ENCODE measurements at places on chromosomes 6 and 20.

DNA sequence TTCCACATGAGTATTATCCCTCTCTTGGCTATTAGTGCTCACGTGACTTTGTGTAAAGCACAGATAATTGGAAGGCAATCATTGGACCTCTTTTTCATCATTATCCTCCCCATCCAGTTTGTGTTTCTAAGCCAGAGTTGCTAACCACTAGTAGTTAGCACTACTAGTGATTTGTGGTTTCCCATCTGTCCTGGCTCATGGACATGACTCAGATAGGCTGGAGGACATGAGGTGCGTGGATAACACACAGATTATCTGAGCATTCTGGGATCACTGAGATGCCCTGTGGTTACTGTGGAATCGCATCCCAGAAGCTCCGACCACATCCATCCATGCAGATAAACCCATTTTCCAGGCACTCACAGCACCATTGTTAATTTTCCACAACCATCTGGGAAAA, 123.8 kb upstream of the NAA20 start:
- peak; percentile 38 for DNase-seq

DNA sequence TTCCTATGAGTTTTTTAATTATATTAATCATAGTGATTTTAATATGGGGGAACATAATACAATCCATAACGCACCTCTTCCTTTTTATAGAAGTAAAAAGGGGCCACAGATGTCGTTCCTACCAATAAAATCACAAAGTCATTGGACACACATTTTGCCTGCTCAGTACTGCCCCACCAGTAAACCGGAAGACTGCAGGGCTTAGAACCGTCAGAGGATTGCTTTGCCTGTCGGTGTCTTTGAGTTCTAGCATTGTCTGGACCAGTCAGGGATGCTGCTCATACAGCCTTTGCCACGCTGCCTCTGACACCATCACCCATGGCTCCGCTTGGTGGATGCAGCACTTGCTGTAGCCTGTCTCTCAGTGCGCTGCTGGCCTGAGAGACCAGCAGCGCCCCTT, 853.6 kb downstream of the C6orf118 start:
- no peak for DNase-seq

GRCh38 chr6:157323966-157324300, 614 bp upstream of the TMEM242 start:
- peak; percentile 89 for DNase-seq

DNA sequence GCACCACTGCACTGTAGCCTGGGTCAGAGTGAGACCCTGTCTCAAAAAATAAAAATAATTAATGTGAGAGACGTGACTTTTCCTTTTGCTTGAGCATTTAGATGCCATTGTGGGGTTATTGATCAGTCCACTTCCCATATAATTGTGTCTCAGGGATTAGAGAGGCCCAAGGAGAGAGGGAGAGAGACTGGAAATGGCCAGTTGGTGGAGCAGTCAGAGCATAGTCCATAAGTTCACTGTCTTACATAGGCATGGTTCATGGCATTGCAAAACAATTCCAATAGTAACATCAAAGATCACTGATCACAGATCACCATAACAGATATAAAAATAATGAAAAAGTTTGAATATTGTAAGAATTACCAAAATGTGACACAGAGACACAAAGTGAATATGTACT, 15.2 kb upstream of the SDHAF4 start:
- no peak for DNase-seq

DNA sequence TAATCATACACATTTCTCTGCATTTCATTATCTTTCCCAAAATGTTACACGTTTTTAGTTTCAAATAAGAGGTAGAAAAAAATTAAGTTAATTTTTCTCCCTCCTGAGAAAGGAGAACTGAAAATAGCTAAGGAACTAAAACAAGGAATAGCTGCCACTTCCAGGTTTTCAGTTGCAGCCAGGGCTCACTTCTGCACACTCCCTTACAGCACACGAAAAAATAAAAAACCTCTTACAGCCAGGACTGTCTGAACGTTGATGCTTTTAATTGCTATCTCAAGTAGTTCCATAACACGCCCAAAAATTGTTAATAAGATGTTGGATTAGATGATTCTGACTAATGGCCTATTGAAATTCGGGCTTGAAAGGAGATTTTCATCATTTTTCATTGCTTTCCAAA, 153.7 kb upstream of the THBS2 start:
- DNase-seq, result no peak

DNA sequence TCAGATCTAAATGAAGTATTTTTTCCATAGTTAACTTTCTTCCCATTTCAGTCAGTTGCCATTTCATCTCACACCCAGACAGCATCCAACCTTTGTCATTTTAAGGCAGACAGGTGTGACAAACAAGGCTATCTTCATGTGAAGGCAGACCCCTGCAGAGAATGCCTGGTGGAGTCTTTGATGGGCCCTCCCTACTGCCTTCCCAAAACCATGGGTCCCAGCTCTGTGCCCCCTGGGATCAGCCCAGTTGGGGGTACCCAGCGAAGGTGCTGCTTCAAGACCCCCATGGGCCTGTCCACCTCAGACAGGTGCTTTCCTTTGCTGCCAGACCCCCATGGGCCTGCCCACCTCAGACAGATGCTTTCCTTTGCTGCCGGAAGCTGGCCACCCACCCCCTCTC, 28.3 kb upstream of the ID1 start:
- DNase-seq, result no peak

GRCh38 chr20:57795342-57795697, 85.5 kb upstream of the PMEPA1 start:
- no peak for DNase-seq

GRCh38 chr6:141728330-141728729, 404.4 kb upstream of the GJE1 start:
- no peak for DNase-seq
